Fibroblast of skin of left biceps (primary cell): ENCODE measurements at places on chromosomes 16 and 17.

- DNase-seq, result no peak
Observed at GRCh38 chr17:59751955-59752413, 44.5 kb downstream of the VMP1 start.

- DNase-seq, result no peak
Observed at GRCh38 chr16:79902351-79902750, 301.8 kb upstream of the MAF start.

GRCh38 chr16:78681743-78682142 is 582.3 kb downstream of the WWOX start:
- no peak for DNase-seq

- DNase-seq, result no peak
Observed at GRCh38 chr17:11388054-11388453, 147.0 kb downstream of the SHISA6 start.

DNA sequence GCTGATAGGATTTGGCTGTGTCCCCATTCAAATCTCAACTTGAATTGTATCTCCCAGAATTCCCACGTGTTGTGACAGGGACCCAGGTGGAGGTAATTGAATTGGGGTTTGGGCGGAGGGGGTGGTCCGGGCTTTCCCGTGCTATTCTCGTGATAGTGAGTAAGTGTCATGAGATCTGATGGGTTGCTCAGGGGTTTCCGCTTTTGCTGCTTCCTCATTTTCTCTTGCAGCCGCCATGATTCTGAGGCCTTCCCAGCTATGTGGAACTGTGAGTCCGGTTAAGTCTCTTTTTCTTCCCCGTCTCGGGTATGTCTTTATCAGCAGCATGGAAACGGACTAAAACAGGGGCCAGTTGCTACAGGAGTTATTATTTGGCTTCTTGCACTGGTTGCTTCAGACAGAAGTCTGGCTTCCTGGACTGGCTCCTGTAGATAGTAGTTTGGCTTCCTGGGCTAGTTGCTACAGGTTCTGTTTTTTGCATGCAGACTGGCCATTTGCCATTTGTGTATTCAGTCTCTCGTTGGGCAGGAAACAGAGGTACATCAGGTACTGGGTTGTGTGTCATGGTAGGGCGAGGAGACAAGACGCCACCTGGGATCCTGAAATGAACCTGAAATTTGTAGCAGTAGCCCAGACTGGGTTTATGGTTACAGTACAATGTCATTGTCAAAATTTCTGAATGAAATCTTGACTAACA is 32.6 kb downstream of the CNTNAP4 start:
- no peak for DNase-seq

DNA sequence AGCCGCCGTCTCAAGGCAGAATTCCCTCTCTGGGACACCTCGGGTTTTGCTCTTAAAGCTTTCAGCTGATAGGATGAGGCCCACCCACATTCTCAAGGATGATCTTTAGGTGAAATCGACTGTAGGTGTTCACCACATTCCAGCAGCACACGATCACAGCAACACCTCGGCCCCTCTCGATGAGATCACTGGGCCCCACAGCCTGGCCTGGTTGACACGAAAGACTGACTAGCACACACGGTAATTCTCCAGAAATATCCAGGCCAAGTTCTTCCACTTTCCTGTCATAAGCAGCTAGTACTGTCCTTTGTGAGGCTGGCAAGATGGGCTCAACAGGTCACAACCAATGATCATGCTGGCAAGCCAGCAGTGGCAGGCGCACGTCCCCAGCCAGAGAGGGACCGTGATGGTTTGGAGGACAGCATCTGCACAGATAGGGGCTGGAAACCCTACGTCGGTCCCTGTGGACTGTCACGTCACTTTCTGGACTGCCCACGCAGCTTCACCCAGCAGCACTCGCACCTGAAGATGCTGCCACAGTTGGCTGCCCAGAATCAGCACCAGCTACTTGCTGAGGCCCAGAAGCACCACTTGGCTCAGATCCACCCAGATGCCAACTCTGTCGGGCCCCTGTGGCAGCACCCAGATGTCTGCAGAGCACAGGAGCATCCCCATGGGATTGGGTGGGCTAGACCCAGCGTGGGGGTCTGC is 17.4 kb downstream of the TMC6 start:
- DNase-seq, result no peak

GRCh38 chr16:17759451-17760390 is 289.0 kb upstream of the XYLT1 start:
- DNase-seq, result no peak

GRCh38 chr17:55817397-55817709 is 66.5 kb downstream of the PCTP start:
- no peak for DNase-seq

DNA sequence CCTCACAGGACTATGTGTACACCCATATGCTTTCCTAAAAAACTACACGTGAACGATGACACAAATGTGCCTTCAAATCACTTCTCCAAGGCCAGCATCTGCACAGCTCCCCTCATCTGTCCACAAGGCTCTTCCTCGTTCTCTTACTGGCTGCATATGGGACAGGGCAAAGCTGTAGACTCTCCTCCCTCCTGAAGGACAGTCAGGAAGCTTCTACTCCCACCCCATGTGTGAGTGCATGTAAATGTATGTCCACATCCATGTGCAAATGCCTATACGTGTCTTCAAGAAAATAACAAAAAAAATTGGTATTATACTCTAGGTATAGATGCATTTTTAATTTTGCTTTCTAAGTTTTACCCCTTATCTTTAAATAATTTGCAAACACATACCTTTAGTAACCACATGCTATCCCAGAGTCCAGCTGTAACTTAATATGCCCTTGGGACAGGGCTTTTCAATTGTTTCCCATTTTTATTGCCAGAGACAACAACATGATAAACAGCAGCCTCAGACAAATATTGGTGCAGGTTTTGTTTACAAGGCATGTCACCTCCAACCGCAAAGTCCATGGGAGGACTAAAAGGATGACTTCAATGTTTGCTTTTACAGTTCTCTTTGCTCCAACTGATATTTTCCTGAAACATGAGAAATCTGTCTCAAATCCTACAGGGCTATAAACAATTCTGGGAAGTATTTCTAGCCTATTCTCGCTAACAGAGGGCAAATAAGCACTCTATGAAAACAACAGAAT is 31.6 kb upstream of the FAAP100 start:
- no peak for DNase-seq

- no peak for DNase-seq
Observed at GRCh38 chr17:69350911-69351310, 24.0 kb upstream of the ABCA5 start.

- peak; percentile 15 for DNase-seq
Observed at GRCh38 chr16:72092832-72093447, 480 bp downstream of the TXNL4B start.

DNA sequence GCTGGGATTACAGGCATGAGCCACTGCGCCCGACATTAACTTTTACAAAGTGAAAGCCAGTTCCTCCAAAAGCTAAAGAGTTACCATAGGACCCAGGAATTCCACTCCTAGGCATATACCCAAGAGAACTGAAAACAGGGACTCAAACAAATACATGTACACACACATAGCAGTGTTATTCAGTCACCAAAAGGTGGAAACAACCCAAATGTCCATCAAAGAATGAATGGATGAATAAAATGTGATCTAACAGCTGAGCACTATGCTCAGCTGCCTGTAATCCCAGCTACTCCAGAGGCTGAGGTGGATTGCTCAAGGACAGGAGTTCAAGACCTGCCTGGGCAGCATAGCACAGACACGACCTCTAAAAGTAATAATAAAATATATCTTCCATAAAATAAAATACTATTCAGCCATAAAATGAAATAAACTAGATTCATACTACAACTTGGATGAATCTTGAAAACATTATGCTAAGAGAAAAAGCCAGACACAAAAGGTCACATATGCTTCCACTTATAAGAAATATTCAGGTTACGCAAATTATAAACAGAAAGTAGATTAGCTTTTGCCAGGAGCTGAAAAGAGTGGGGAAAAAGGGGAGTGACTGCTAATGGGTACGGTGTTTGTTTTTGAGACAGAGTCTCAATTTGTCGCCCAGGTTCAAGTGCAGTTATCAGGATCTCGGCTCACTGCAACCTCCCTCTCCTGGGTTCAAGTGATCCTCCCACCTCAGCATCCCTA is 9.3 kb upstream of the USP7 start:
- no peak for DNase-seq

DNA sequence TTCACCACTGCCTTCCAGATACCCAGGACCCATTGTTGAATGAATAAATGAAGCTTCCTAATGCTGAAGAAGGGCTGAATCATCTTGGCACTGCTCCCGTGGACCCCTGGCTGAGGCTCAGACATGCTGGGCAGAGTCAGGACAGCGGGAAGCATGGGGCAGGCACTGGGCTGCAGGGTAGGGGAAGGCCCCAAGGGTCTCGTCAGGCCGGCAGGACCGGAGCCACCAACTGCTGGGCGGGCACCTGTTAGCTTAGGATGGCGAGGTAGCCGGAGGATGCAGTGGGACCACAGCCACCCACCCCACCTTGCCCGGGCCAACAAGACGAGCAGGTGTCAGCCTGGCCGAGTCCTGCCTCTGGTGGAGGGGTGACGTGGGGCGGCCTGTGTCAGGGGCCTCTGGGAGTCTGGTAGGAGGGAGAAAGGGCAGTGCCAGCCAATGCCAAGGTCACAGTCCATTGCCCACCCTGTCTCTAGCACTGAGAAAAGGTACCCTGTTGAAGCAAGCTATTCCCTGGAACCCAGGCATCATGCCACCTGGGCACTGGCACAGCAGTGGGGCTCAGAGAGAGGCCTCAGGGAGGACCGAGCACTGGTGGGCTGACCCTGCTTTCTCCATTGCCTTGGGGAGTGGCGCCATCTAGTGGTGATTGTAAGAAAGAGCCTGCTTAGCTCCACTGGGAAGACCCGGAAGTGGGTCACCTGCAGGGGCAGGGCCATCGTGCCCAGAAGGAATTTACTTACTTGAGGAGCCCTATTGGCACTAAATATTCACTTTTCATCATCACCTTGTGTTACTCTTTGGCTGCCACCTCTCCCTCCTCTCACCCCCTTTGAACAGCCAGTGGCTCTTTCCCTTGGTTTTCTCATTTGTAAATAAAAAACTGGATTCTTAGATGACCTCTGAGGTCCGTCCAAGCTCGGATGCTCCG is 3.0 kb upstream of the DLX3 start:
- DNase-seq, result peak; percentile 38

DNA sequence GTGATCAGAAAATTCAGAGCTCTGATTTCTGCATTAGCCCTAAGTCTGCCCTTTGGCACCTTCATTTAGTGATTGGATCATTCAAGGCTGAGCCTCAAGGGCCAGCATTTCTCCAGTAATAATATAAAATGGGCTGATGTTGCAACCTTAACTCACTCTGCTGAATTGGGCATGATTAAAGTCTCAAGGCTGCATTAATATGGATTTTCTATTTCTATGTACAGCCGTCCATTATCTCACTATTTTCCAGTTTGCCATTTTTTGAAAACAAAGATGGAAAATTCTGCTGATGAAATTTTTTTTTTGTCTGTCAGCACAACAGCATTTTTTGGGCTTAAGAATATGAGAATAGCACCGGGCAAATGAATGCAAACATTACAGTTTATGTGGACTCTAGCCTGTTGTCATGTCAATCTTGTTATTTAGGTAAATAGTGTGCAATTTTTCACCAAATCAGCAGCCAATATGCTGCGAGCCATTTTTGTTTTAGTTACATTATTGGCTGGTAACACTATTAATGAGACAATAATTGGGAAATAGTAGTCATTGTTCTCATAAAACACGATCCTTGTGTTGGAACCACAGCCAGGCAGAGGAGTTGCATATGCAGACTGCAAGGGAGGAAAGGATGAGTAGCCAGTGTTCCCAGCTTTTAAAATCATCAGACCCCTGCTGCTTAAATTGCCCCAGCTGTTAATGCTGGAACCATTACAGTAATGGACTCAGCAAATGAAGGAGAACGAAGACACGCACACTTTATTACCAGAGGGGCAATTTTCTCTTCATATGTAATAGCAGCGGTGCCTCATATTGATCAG is 10.5 kb downstream of the FTO start:
- no peak for DNase-seq

DNA sequence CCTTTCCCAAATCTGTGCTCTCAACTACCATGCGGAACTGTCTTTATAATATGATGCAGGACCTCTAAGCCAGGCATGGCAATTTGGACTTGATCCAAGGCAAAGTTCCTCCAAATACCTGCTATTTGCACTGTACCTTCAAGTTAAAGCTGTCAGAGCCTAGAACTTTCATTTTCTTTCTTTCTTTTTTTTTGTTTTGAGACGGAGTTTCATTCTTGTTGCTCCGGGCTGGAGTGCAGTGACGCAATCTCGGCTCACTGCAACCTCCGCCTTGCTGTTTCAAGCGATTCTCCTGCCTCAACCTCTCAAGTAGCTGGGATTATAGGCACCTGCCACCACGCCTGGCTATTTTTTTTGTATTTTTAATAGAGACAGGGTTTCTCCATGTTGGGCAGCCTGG is 51.7 kb downstream of the ARHGAP27 start:
- DNase-seq, result no peak

DNA sequence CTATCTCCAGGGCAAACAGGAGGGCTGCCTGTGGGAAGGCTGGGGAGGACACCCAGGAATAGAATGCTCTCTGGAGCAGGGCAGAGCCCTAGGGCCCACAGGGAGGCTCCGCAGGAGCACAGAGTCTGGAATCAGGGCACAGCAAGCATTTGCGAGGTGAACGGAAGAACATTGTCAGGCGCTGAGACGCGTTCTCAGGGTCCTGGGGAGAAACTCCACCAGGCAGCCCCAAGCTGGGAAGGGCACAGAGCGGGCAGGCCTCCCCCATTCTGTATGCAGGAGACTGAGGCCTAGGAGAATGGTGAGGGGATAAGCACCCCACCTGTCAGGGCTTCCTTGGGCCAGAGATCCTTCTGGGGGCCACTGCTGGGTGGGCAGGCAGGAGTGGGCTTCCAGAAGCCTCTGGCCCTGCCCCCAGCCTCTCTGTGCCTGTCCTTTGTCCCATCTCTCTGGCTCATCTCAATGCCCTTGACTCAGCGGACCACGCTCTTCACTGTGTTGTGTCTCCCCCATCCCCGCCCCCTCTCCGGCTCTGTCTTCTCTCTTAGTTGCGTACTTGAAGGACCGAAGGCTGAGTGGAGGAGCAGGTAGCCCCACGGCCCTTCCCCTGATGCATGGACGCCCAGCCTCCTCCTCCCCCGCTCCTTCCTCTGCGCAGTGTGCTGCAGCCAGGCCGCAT is 5.1 kb upstream of the SETD6 start:
- no peak for DNase-seq

DNA sequence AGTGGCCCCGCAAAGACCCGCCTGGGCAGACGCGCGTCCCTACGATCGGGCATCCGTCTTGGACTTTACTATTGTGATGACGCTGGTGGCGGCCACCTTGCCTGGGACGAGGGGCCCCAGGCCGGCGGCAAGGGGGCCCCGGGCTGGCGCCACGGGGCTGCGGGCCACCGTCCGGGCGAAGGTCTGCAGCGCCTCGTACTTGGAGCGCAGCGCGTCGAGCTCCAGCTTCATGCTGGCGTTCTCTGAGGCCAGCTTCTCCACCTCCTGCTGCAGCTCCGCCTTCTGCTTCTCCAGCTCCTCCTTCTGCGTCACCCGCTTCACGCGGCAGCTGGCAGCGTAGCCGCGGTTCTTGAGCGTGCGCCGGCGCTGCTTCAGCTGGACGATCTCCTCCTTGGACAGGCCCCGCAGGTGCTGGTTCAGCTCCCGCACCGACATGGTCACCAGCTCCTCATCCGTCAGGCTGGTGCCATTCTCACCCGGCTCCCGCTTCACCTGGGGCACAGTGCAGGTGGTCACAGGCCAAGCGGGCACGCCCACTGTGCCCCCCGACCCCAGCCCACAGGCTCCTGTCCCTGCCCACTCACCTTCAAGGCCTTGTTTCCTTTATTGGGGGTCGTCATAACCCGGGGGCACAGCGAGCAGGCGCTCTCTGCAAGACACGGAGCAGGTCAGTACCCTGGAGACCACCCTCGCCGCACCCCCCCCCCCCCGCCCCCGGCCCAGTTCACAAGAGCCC is 4.8 kb upstream of the SIRT7 start:
- no peak for DNase-seq

- peak; percentile 70 for DNase-seq
Observed at GRCh38 chr16:15518381-15519351, 84.3 kb downstream of the BMERB1 start.
